Stimulated activated CD4-positive, alpha-beta T cell treated with anti-CD3 and anti-CD28 coated beads, TNF-alpha, amount 100 ng/mL, for 4 hours (primary cell): ENCODE measurements at places on chromosomes 11 and 22.

GRCh38 chr22:48138855-48139254, 1376.4 kb downstream of the TBC1D22A start:
- DNase-seq, result no peak

DNA sequence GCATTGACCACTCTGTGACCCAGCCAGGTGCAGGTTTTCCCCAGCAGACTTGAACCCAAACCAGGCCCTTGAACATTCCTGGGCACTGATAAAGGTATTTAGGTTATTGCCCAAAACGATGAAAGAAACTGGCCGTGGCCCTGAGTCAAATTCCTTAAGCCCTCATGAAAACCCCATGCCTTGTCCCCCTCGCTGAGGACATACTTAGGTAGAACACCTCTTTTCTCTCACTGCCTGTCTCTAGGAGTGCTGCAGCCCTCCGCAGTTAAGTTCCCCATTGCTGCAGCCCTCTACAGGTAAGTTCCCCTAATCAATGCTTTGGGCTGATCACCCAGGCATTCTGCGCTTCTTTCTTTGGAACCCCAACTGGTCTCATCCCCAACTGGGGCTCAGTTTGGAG, 961.6 kb downstream of the TBC1D22A start:
- no peak for DNase-seq

GRCh38 chr22:44220727-44221680, 40.3 kb downstream of the PARVG start:
- no peak for DNase-seq

DNA sequence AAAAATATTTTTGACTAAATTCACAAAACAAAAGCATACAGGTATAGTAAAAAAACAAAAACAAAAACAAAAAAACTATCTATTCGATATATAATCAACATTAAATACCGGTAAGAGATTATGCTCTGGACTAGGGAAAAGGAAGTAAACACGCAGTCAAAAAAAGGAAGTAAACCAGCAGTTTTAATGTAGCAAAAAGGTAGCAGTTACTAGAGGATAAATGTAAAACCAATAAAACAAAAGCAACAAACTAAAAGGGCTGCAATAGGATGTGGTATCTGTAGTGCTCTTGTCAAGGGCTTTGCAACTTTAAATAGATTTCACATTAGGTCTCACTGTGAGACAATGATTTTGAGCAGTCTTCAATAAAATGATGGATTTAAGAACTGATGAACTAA, 2.4 kb downstream of the TRIM22 start:
- DNase-seq, result no peak

DNA sequence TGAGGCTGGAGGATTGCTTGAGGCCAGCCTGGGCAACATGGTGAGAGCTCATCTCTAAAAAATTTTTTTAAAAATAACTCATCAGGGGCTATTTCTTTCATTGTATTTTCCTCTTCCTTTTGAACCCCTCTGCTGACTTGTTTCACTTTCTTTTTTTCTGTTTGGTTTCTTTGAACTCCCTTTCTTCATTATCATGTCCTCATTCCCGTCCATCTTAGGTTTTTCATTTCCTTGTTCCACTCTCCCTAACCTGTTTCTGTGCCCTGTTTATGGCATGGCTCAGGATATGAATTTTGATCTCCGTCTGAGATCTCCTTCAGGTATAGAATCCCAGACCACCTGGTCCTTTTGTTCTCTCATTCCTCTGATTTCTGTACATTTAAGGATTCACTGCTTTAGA, 12.5 kb downstream of the MARK2 start:
- DNase-seq, result no peak

GRCh38 chr11:8192016-8192895, 23.4 kb upstream of the RIC3 start:
- DNase-seq, result peak; percentile 7

DNA sequence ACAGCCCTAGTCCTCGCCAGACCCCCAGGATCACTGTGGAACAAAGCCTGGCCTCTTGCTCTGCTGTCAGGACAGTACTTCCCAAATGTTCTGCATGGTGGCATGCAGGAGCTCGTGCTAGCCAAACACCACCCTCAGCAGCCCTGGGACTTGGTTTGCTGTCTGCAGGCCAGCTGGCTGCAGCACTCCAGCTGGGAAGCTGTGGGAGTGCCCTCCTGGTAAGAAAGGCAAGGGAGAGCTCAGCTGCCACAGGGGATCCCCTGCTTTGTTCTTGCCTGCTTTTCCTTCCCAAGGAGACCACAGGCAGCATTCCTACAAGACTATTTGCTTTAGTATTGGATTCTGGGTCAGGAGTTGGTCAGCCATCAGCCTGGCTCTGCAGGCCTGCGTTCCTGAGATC, 27.9 kb downstream of the TCIRG1 start:
- no peak for DNase-seq

DNA sequence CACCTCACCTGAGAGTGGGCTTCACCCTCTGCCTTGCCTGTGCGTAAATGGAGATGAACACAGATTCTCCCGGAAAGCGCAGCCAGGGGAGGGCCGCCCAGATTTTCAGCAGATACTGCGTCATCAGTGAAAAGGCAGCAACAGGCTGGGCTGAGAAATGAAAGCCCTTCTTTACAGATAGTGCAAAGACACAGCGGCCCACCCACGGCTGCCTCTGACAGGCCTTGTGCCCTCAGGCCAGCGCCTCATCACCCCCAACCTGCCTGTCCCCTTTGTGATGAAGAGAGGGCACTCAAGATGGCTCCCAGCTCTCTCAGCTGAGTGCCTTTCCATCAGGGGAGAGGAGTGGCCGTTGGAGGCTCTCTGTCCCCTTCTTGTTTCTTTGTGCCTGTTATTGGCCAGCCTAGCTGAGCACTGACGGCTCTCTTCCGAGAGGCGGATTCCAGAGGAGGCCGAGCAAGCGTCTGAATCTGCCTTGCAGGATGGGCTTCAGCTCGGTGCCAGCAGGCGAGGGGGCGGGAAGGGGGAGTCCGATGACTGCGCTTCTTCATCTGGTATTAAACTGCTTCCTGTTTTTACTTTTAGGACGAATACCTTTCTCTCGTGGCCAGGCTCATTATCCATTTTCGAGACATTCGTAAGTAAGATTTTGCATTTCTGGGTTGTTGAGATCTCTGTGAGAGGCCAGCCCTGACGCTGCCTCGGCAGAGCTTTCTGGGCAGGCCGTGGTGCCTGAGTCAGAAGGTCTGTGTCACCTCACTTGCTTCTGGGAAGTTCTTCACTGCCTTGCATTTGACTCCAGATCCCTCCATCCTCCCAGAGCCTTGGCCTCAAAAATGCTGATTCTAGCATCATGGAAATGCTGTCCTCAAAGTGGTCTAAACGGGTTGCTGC, 43.7 kb downstream of the MED15 start:
- DNase-seq, result no peak

GRCh38 chr11:84922212-84922805, 704.8 kb downstream of the DLG2 start:
- DNase-seq, result no peak

DNA sequence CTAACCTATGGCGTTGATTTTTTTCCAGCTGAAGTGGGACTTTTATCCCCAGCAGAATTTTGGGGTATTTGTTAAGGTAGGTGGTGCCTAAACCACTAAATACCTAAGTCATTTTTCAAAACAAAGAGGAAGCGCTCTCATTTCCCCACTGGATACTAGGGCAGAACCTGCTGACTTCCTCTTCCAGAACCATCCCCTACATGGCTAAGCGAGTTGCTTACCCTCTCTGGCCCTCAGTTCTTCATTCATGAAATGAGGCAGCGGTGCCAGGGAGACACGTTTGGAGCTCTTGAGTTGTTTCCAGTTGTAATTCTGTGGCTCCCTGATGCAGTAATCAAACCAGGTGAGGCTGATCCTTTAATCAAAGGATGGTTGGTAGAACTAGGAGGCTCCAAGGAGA, 10.0 kb upstream of the MTMR3 start:
- no peak for DNase-seq

DNA sequence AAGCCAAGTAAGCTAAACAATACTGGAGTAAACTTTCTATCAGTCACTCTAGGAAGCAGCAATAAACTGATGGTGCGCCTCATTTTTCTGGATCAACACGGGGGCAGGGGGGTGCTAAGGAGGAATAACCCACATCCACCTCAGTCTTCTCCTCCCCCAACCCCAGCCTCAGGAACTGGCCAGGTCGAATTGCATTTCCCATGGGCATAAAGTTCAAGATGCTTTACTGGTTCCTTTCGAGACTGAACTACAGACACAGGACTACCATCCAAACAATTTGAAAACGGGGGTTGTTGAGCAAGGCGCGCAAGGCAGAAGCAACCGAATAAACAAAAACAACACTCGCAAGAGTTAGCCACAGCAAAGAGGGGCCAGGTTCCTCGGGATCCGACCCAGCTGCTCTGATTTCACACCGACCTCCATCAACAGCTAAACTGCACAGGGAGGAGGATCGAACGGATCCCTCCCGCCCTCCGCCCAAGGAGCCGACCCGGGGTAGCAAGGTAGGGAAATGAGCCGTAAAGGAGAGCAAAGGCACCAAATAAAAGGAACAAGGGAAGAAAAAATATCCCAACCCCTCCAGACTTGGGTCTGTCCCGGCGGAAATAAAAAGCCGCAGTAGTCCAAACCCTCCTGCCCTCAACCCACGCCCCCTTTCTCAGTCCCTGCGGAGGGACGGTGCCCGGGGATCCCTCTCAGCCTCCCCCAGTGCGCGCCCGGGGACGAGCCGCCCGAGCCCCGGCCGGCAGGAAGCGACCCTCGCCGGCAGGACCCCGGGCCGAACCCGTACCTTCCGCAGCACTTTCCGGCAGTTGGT, 801 bp downstream of the SESN3 start:
- DNase-seq, result no peak

DNA sequence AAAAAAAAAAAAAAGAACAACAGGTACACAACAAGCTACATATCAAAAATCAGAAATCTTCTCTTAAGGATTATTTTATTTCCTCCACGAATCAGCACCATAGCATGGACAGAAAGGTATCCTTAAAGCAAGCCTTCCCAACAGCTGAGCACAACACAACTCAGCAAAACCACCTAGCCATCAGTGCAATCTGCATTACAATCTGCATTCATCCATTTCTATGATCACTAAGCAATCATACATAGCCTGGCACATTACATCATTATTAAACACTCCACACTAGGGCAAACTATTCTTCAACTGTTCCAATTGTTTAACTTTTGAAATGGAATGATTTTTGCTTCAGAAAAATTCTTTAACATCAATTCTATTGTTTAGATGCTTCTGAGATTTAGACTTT, 29.0 kb downstream of the MRTFA start:
- DNase-seq, result no peak

- peak; percentile 2 for DNase-seq
Observed at GRCh38 chr11:112588252-112588694, 327.6 kb upstream of the PLET1 start.

DNA sequence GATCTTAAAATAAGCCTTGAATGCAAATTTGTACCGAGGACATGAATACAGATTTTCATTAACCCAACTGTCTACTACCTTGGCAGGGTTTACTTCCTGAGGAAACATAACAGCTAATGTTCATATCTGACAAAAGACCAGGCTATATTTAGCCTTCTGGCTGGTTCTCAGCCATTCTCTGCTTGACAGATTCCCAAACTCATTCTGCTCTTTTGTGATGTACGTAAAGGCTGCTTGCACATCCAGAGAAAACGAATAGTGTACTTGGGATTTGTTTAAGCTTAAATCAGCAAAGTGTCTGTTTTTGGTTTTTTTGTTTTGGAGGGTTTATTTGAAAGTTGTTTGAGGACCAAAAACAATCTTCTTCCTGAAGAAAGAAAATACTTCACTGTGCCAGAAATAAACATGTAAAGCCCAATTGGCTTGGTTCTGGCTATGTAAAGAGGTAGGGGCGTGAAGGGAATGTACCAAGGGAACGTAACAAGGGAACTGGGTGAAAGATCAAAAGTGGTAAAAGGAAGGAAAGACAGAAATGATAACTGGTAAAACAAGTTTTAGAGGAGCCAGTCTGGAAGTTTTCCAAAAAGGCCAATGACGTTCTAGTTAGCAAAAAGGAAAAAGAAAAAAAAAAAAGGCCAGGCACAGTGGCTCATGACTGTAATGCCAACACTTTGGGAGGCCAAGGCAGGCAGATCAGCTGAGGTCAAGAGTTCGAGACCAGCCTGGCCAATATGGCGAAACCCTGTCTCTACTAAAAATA, 21.4 kb upstream of the CRTAM start:
- no peak for DNase-seq

GRCh38 chr11:1771700-1772099, 8.0 kb upstream of the CTSD start:
- no peak for DNase-seq

DNA sequence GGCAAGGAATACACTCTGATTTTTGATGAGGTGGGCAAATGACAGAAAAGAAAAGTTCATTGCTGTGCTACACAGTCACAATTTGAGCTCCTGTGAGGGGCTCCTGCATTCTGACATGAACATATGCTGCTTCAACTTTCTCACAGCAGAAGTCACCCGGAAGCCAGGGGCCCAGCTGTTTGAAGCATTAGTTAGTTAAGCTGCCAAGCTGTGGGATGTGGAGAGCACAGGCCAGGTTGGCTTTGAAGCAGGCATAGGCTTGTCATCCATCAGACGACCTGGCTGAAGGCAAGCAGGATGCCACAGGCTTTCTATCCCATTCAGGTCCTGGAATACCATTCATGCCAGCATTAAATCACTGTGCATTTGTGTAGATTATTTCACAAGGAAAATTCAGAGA, 63.1 kb downstream of the MTNR1B start:
- no peak for DNase-seq

- DNase-seq, result no peak
Observed at GRCh38 chr22:42717197-42717928, 3.3 kb downstream of the A4GALT start.

DNA sequence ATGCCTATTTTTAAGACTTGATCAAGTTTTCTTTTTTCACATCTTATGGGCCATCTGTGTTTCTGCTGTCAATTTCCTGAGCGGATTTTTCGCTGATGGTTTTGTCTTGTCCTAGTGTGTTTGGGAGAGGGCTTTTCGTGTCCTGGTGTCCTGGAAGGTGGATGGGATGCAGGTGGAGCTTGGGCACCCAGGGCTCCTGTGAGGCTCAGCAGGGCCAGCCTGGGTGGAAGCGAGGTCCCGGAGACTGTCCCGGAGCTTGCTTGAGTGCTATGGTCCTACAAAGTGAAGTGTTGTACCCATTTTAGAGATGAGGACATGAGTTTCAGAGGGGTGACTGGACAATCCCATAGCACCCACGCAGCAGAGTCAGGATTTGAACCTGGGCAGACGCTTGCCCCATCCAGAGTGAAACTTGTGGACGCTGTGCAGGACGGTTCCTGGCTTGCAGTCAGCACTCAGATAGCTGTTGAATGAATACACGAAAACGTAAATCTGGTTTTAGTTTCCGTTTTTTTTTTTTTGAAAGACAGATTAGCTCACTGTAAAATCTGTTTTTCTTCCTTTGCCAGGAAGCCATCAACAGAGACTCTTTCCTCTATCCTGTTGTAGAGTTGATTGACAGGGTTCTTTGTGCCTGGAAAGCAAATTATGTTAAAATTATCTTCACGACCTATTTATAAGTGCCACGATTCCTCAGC, 64.1 kb downstream of the TBC1D22A start:
- no peak for DNase-seq

DNA sequence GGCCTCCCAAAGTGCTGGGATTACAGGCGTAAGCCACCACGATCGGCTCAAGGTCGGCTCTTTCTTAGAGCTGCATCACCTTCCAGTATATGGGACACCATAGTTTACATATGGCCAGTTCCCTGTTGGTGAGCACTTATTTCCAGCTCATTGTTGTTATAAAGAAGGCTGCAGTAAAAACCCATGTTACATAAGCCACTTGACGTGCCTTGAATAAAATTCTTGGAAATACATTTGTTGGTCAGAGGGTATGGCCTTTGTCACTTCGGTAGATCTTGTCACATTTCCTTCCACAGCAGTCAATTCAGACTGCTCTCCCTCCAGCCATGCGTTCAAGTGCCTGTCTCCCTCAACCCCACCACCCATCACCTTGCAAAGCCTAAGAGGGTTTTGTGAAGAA, 92.9 kb downstream of the PRR5L start:
- no peak for DNase-seq
